ENCODE measurements at places on chromosomes 11 and 22.

- no peak for DNase-seq
These were observed 141.8 kb downstream of the MPPED1 start for GRCh38 chr22:43553451-43554258.

- no peak for DNase-seq
These were observed 1.3 kb downstream of the ELMOD1 start for GRCh38 chr11:107592231-107592590.

DNA sequence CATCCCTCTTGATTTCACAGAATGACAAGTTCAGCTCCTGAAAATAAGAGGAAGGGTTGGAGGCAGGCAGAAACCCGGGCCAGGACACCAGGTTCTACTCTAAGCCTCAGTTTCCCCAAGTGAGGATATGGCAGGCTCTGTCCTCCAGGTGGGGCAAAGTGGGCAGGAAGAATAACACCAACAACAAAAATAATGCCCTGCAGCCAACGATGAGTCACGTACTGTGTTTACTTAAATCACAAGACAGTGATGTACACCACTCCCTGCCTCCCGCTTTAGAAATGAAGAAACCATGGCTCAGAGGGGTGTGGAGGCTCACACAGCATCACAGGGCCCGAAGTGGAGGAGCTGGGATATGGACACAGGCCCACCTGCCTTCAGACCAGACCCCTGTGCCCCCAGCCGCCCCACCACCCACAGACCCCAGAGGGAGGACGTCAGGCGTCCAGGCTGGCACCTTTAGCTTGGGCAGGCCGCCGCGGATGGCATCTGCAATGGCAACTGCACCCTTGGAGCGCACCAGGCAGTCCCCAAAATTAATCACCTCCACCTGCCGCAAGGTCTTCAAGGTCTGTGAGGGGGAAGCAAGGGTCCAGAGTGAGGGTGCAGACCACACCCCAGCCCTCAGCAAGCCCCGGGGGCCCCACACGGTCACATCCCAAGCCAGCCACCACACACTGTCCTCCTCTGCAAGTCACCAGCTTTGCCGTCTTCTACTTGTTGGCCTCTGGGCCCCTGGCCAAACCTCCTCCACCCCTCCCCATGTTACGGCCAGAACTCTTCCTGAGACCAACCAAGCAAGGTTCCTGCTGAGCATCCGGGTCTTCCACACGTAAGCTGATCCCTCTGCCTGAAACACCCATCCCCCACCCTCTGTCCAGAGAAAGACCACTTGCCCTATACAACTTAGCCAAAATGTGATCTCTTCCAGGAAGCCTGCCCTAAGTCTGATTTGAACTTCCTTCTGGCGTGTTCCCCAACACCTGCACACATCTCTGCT lies 15.8 kb upstream of the CHADL start:
- DNase-seq: no peak

DNA sequence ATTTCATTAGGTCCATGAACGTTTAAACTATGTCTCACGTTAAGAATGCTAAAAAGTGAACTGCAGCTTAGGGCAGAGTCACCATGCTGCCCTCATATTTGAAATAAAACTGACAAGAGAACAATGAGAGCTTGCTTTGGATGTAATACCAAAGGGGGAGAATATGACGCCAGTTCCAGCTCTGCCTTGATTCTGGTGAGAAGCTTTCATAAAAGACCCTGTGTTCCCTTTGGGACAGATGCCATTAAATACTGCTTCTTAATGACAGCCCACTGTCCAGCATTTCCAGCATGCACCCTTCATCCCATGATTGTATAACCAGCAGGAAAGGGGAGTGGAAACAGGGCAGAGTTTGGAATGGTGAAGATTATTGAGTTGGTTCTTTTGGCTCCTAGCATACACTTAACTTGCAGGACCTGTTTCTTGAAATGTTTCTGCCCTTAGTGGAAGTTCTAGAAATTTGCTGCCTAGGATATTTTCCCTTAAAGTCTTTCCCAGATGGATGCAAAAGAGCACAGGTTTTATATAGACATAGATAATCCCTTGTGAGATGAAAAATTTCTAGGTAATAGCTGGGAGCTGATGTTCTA lies 139.3 kb upstream of the LDLRAD3 start:
- DNase-seq: no peak

- DNase-seq: no peak
These were observed 49.3 kb downstream of the PPME1 start for GRCh38 chr11:74220376-74220775.

GRCh38 chr11:105537531-105537930 lies 72.3 kb upstream of the GRIA4 start:
- no peak for DNase-seq

GRCh38 chr11:132851247-132851646 lies 681.1 kb downstream of the OPCML start:
- DNase-seq: no peak

GRCh38 chr11:86222081-86222480 lies 22.5 kb upstream of the EED start:
- DNase-seq: no peak
